ENCODE measurements at places on chromosomes 3 and 15.
A peak's percentile ranks its signal among the peaks of the same experiment; 100 is the strongest.

DNA sequence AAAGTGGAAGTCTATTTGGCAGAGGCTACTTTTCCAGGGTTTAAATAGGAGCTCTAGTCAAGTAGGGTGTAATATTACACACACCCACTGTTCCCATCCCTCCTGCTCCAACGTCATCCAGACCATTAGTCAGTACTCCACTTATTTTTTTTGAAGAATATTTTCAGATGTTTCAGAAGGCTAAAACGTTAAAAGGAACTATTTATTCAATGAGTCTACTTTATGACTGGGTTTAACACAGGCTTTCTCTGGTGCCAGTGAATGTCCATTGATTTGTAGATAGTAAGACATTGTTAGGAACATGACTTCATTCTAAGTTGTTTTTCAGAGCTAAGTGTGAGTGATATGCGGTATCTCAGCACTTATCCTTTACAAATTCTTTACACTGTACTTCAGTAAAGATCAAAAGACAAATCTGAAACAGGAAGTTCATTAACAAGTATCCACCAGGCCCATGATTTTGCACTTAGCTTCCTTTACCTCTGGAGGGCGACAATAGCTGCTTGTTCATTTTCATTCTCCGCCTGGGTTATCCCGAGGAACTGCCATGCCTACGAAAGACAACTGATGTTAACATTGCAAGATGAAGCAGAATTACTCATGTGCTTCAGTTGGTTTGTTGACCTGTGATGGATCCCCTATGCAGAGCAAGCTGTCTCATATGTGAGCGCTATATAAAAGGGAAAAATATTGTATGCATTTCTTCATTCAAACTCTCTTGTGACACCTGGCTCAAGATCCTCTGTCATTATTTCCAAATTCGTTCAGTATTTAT is 158.7 kb downstream of the USP13 start:
- DNase-seq = peak; percentile 64

- DNase-seq = peak; percentile 80
These were observed 4.6 kb upstream of the TBL1XR1 start for GRCh38 chr3:177201700-177202397.

DNA sequence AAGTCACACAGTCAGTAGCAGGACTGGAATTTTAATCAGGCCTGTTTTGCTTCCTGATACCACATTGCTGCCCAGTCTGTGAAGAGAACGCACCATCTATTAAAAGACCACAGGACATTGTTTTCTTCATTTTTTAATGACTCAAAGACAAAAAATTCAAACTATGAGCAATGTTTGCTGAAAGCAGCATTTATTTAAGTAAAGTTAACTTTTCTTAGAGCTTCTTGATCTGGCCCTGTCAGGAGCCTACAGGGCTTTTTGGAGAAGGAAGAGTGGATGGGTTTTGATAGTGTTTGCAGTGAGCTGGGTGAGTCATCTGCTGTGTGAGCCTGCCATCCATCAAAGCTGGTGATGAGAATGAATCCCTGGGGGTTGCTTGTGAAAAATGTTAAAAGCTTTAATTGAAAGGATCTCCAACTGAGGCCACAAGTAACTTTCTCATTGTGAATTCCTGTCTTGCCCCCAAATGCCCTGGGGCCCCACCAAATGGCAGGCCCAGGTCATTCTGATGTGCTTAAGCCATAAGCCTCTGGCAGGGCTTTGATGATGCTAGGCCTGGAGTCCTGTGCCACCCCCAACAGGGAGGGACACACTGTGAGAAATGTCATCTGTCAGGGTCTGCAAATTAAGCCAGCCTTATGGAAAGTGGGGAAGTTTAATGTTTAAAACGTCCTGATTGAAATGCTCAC is 136.2 kb upstream of the PFN2 start:
- DNase-seq = no peak

GRCh38 chr3:111635403-111635802 is 40.3 kb upstream of the ZBED2 start:
- DNase-seq = no peak

DNA sequence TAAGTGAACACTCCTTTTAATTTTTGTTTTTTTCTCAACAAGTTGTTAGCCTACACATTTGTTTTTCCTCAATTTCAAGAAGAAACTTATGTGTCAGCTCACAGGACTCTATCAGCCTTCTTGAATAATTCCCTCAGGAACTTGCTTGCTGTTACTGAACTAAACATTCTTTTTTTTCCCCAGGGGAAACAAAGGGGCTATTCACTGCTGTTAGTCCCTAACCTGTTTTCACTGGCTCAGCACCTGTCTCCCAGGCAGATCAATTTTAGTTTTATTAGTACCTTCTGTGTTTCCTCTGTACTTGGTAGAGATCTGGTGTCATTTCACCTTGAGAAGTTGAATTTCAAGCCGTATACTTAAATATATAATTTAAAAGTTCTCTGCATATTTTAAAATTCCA is 644.6 kb downstream of the CADM2 start:
- DNase-seq = no peak

DNA sequence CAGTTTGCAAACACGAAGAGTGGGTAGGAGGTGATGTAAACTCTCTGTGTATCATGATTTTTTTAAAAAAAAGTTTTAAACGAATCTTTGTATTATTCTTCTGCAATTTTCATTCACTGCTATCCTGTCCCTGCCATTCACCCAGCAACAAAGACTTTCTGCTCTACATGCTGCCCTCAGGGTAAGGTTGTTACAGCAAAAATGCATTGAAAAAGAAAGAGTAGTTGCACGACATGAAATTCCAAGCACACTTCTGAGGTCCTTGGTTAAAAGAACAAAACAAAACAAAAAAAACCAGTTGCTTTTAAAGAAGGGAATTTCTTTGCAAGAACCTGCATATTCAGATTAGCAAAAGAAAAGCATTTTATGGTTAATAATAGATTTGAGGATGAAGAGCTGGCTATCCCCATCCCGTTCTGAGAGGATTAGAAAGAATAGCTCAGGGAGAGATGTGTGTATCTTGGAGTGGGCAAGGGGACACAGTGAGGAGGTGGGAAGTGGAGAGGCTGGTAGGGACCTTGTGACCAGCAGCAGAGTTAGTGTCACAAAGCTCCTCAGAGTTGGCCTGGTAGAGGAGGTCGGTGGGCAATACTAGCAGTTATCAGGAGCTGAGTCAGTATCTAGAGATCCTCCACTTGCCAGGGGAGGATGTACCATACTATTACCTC is 290.8 kb downstream of the NEK10 start:
- no peak for DNase-seq

DNA sequence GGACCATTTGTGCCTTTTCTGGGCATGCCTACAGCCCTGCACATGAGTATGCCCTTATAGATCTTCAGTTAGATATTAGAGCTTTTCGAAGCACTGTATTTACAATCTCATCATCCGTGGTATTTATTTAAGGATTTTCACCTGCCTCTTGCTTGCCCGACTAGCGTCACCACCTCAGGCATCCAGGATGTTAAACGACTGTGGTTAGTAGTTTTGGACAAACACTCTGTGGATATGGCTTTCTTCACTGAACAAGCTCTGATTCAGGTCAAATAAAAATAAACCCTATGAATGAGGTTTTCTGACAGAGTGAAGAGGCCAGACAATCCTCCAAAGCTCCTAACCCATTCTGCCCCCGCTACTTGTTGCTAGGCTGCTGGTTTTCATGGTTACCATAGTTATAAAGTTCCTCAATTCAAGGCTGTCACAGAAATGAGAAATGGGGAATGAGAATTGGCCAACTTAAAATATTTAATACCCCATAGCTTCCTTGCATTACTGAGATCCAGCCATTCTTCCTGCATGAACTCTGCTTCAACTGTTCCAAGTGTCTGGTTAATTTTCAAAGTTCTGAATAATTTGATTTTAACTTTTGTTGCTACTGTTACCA is 440.1 kb downstream of the GABRG3 start:
- DNase-seq = no peak

GRCh38 chr15:78449220-78449999 is 11.4 kb downstream of the IREB2 start:
- no peak for DNase-seq

- DNase-seq = peak; percentile 72
These were observed 47.6 kb downstream of the SETMAR start for GRCh38 chr3:4350789-4351163.

All from GM10248 (cell line).